NCI-H187 (cell line): ENCODE measurements at places on chromosomes 12 and 14.

GRCh38 chr14:47555333-47555732 is 120.1 kb downstream of the MDGA2 start:
- DNase-seq, result no peak

GRCh38 chr14:93286212-93286890 is 46.5 kb downstream of the BTBD7 start:
- no peak for DNase-seq

- DNase-seq, result no peak
Measured at GRCh38 chr14:92531106-92531873, 17.7 kb downstream of the RIN3 start.

DNA sequence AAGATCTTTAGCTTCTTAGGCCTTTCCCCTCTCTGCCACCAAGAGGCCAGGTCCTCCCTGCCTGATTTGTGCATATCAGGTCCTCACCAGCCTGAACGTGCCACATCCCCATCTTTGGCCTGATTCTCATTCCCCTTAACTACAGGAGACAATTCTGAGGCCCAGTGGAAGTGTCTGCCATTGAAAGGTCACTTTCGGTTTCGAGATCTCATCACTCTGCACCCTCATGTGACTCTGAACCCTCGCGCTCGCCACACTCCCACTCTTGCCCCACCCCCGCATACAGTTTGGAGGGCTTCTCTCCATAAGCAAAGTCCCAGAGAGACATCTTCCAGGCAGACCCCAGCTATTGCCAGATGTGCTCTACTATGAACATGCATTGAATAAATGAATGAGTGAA is 189.0 kb downstream of the NTF3 start:
- DNase-seq, result no peak

DNA sequence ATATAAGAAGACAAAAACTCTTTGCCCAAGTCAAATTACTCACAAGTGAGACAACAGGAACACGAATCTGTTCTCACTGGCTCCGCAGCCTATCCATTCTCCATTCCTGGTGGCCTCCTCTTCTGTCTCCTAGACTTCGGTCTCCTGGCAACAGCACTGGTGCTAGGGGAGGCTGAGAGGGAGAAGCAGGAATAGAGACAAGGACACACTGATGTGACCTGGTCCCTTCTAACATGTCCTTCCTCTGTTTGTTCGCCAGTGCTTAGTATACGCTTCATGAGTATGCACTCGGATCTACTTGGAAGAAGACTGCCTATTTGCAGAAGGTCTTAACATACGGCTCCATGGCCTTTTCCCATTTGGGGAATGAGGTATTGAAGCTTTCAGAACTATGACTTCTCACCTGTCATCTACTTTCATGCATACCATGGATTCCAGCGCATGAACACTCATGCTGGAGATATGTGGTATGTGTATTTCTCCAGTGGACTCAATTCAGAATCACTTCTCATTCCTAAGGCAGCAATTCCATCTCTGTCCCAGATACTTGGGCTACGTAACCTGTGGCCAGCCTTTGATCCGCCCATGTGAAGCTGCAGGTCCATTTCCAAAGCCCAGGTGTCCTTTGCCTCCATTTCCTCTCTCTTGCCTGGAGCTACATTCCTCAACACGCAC is 33.9 kb downstream of the BHLHE41 start:
- no peak for DNase-seq

- DNase-seq, result no peak
Measured at GRCh38 chr12:52370926-52371608, 3.8 kb upstream of the KRT85 start.

DNA sequence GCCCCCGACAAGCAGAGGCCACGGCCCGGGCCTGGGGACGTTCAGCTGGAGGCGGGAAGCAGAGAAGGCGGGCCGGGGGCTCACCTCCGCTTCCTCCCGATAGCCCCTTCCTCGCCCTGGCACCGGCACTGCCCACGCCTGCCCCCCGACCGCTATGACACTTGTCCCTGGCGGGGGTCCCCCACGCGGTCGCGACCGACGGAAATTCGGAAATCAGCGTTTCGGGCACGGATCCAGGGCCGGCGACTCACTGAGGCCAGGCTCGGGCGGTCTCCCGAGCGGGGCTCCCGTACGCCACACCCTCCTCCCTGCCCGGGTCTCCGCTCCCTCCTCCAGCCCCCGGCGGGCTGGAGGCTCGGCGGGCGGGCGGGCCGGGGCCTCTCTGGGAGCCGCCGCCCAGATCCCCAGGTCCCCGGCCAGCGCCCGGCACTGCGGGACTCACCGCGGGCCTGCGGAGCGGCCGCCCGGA is 581 bp downstream of the PITPNM2 start:
- DNase-seq, result no peak

DNA sequence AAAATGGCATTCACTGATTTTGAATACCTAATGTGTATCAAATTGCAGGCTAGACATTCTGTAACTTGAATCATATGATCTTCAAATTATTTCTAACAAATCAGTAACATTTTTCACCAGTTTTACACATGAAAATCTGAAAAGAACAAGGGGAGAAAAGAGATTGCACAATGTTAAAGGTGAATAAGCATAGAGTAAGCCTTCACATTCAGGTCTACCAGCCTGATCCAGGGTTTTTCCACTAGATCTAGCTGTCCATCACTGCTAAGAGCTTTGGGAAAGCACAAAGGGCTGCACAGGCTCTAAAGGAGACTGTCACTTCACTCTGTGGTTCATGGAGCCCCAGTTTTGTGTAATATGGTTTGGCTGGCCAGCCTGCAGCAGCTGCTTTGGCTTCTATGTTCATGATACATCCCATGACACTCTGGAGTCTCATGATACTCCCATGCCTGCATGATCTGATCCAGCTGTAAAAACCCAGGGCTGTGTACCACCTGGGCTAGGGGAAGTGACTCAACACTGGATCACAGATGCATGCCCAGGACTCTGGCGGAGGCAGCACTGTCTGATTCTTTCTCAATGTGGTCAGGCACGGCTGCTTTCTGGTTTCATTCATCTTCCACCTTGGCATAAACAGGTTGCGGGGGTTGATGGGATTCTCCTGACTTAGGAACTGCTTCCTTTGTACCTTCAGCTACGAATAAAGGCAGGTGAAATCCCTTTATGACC is 859.7 kb downstream of the GALC start:
- DNase-seq, result no peak
